ENCODE measurements at places on chromosomes 16 and 17. TPM values are rescaled to one million over a fixed set of nuclear protein-coding genes. Genes with fewer than 3 reads are reported as not detected.

Gene TNP2
- not detected for total RNA-seq

Gene SLC16A5
- total RNA-seq = 9.2 TPM

Gene SLC2A4
- total RNA-seq = not detected

Gene HSBP1
- total RNA-seq = 20.6 TPM

Gene TEX14
- total RNA-seq = 2.4 TPM

Gene GAST
- total RNA-seq = not detected

Gene MMP2
- 0.51 TPM for total RNA-seq

Gene BICDL2
- total RNA-seq = not detected

Gene PTGES3L
- not detected for total RNA-seq

Gene NOD2
- 4.8 TPM for total RNA-seq

Gene NPIPA8
- total RNA-seq = 1.0 TPM

Gene ADORA2B
- not detected for total RNA-seq

Gene ODF4
- total RNA-seq = not detected

Gene KSR1
- 96.4 TPM for total RNA-seq

Gene PRSS53
- total RNA-seq = 7.1 TPM

Gene KCNH6
- not detected for total RNA-seq

Gene WDR90
- total RNA-seq = 70.6 TPM

Gene FAM171A2
- 0.39 TPM for total RNA-seq

Gene MEIOB
- not detected for total RNA-seq

Gene EMC6
- 39.0 TPM for total RNA-seq

Gene SLC5A10
- total RNA-seq = not detected

Gene CEP295NL
- total RNA-seq = 14.1 TPM

Gene STXBP4
- 8.1 TPM for total RNA-seq

Gene MCRIP1
- total RNA-seq = 48.1 TPM

Gene USP43
- total RNA-seq = not detected

Gene CDC42EP4
- total RNA-seq = 1.5 TPM

Gene SDR42E1
- total RNA-seq = 4.1 TPM

Gene MYL4
- not detected for total RNA-seq

Gene PRAC2
- not detected for total RNA-seq

Gene FBRS
- 164 TPM for total RNA-seq

Gene KRT20
- not detected for total RNA-seq

Gene CFAP97D1
- not detected for total RNA-seq

Gene MPDU1
- 31.4 TPM for total RNA-seq

Gene NPIPA5
- 44.8 TPM for total RNA-seq

Gene TP53TG3B
- not detected for total RNA-seq

Gene CCL4
- total RNA-seq = 29.6 TPM

Gene KRT23
- total RNA-seq = not detected

Gene TAC4
- total RNA-seq = not detected

Gene JPT2
- total RNA-seq = 39.9 TPM

Gene EVPL
- total RNA-seq = 0.39 TPM

Gene TP53TG3C
- not detected for total RNA-seq

Gene MPV17L
- total RNA-seq = not detected

Gene SGCA
- total RNA-seq = not detected

Gene PDK2
- 20.1 TPM for total RNA-seq

Gene NR1D1
- 18.6 TPM for total RNA-seq

Gene NGFR
- 0.07 TPM for total RNA-seq

Gene WSCD1
- total RNA-seq = 0.73 TPM

Gene MARCHF10
- 0.29 TPM for total RNA-seq

Gene NRN1L
- 3.2 TPM for total RNA-seq

Gene MRPL45
- total RNA-seq = 15.7 TPM

Gene ACTG1
- 1,103 TPM for total RNA-seq

Measured in naive thymus-derived CD4-positive, alpha-beta T cell (primary cell).